ENCODE measurements at places on chromosomes 16 and 17. TPM values are rescaled to one million over a fixed set of nuclear protein-coding genes. Genes with fewer than 3 reads are reported as not detected.

Gene ACBD4
- total RNA-seq: 39.4 TPM

Gene TXNDC17
- total RNA-seq: 18.2 TPM

Gene MYCBPAP
- total RNA-seq: 5.1 TPM

Gene SLC35B1
- total RNA-seq: 40.5 TPM

Gene CACNG1
- total RNA-seq: not detected

Gene HSD11B2
- total RNA-seq: not detected

Gene GNAO1
- total RNA-seq: 5.1 TPM

Gene HOXB4
- 1.7 TPM for total RNA-seq

Gene KRTAP17-1
- not detected for total RNA-seq

Gene NPIPA2
- total RNA-seq: 5.1 TPM

Gene CCL2
- 4.4 TPM for total RNA-seq

Gene HBM
- 0.64 TPM for total RNA-seq

Gene CLEC3A
- total RNA-seq: not detected

Gene FGF11
- total RNA-seq: 4.6 TPM

Gene CDH1
- 1.7 TPM for total RNA-seq

Gene TACO1
- 15.9 TPM for total RNA-seq

Gene TRPV3
- total RNA-seq: 18.2 TPM

Gene GAS2L2
- total RNA-seq: 0.17 TPM

Gene CSH1
- not detected for total RNA-seq

Gene KRT33A
- total RNA-seq: not detected

Gene CWC25
- 39.3 TPM for total RNA-seq

Gene CES1
- total RNA-seq: 0.37 TPM

Gene SLC38A10
- total RNA-seq: 116 TPM

Gene ERN2
- total RNA-seq: not detected

Gene SDK2
- total RNA-seq: 12.7 TPM

Gene G6PC1
- not detected for total RNA-seq

Gene TBC1D3G
- not detected for total RNA-seq

Gene MBTD1
- total RNA-seq: 44.7 TPM

Gene GLTPD2
- not detected for total RNA-seq

Gene SMG1
- total RNA-seq: 271 TPM

Gene TMED6
- total RNA-seq: 6.3 TPM

Gene SLC7A6OS
- 54.1 TPM for total RNA-seq

Gene CD19
- total RNA-seq: 306 TPM

Gene CCL4L2
- total RNA-seq: 1.2 TPM

Gene CDR2L
- not detected for total RNA-seq

Data from B cell (primary cell).